ENCODE measurements at places on chromosomes 7 and 10.
A peak's percentile ranks its signal among the peaks of the same experiment; 100 is the strongest.

DNA sequence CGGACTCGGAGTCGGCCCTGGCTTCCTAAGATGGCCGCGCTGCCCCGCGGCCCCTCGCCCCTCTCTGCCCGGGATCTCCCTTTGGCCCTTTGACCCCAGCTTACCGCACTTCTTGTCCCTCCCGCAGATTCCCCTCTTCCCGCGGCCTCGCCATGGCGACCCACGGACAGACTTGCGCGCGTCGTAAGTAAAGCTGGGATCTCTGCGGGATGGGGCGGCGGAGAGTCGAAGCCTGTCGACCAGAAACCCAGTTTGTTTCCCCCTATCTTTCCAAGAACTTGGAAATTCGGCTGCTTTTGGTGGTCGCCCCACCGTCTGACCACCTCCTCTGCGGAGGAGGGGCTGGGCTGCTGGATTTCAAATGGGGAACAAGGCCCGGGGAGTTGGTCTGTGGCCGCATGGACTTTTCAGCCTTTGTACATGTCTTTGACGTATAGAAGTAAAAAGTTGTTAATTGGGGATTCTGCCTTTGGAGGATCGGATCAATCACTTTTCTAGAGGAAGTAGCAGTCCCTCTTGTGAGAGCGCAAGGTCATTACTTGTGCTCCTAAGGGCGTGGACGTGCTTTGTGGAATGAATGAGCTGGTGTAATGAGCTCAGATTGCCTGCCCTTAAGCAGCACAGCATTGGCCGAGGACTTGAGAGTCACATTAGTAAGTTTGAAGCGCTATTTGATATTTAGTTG, 553 bp downstream of the VDAC2 start:
- DNase-seq = peak; percentile 32

DNA sequence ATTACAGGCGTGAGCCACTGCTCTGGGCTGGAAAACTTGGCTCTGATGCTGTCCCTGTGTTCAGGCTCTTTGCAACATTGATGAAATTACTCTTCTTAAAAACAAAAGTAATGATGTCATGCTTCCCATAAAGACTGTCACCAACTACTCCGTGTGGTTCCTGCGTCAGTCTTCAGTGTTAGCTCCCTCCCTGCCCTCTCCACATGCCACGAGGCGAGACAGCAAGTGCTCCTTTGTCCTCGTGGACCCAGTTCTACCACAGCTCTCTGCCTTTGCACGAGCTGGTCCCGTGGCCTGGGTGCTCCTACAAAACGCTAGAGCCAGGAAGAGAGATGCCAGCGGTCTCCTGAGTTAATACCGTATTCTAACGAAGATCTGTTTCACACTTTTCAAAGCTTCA, 194.5 kb downstream of the SDK1 start:
- DNase-seq = no peak

GRCh38 chr7:4747013-4747412, 28.4 kb upstream of the AP5Z1 start:
- no peak for DNase-seq

DNA sequence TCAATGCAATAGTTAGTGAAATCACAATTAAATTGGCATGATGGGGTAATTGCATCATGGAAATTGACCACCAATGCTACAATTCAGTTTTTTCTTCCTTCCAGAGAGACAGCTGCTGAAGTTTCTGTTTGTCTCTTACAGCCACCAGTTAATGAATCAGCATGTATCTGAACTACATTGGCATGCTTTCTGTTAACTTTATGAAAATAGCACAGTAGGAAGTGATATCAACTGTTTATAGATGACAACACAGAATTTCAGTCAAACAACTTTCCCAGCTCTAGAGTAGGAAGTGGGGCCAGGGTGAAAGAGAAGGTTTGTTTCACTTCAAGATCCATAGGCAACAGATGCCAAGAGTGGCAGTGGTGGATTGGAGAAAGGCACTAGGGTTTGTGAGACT, 339.6 kb upstream of the VWC2 start:
- DNase-seq = no peak

- no peak for DNase-seq
These were observed 84.8 kb upstream of the CCDC6 start for GRCh38 chr10:59991117-59991516.

Data from CMK (cell line).